Fibroblast of pulmonary artery (primary cell): ENCODE measurements at places on chromosomes 2 and 18.

DNA sequence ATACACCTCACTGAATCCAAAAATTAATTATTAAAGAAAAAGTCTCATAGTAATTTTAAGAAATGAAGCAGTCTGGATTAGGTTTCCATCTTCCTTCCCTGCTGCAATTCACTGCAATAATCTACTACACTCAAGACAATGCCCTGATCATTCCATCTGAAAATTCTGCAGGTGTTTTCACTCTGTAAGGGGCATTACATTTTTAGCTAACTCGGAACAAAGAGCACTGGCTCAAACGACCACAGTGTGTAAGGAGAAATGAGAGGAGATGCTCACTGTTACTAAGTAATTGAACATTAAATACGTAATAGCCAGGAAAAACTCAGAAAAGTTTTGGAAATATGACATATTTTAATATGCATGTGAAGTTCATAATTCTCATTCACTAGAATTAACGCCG is 1.3 kb downstream of the B4GALT6 start:
- no peak for DNase-seq

GRCh38 chr18:79935098-79935480 is 16.4 kb downstream of the SLC66A2 start:
- DNase-seq: no peak

DNA sequence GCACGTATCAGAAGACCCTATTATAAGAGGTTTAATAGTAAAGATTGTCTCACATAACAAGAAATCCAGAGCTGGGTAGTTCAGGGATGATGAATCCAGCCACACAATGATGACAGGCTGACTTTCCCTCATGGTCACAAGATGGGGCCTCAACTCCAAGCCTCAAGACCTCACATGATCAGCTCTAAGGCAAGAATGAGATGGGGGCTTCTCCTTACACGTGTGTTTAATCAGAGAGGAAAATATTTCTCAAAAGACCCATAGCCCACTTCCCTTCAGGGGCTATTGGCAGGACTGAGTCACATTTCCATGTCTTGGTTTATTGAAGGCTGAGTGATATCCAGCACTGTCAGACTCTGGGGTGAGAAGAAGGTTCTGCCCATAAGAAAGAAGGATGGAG is 100.2 kb upstream of the FOSL2 start:
- DNase-seq: no peak

- no peak for DNase-seq
Observed at GRCh38 chr2:67652679-67653078, 255.5 kb downstream of the ETAA1 start.

- peak; percentile 66 for DNase-seq
Observed at GRCh38 chr18:79944126-79944731, 7.2 kb downstream of the SLC66A2 start.

DNA sequence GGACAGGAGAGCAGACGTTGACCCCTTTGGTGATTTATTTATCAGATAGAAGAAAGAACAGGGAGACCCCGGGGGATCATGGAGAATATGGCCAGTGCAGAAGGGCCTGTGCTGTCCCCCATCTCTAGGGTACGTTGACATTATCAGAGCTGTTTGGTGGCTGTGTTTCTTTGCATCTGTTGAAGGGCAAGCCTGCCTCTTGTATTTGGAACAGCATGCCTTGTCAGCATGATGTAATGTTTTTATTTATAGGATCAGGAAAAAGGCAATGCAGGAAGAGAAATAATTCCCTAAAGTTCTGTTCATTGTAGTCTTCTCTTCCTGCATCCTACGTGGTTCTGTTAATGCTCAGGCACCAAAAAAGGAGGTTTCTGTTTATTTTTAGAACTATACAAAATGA is 49.8 kb upstream of the CABYR start:
- peak; percentile 34 for DNase-seq

DNA sequence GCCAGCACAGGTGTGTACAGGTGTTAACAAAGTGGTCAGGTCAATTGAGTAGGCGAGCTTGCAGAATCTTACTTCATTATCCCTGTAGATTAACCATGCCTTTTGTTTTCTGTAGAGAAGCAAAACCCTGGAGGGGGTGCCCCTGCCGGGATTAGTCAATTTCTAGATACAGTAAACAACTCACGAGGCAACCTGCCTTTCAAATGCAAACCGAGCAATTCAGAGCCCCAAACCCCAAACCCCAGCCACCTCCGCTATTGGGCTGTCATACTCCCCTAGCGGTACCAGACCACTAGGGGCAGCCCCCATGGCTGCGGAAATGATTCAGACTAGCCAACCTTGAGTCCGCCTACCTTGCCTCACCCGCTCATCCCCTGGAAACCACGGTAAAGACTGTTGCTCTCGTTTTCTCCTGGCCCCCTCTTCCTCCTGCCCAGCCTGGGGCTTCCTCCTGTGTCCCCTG is 61.4 kb upstream of the KIF5C start:
- no peak for DNase-seq

- DNase-seq: no peak
Observed at GRCh38 chr2:8030573-8031303, 651.1 kb upstream of the ID2 start.

GRCh38 chr2:52572469-52572894 is 1195.1 kb upstream of the CHAC2 start:
- DNase-seq: no peak

- DNase-seq: no peak
Observed at GRCh38 chr2:177243073-177243472, 21.5 kb downstream of the NFE2L2 start.
